Stimulated activated CD4-positive, alpha-beta T cell treated with anti-CD3 and anti-CD28 coated beads, Interleukin-1b, Interleukin-23, amount 100 ng/mL, for 48 hours (primary cell): ENCODE measurements at places on chromosomes 7 and 10.
A peak's percentile ranks its signal among the peaks of the same experiment; 100 is the strongest.

- DNase-seq: no peak
Observed at GRCh38 chr7:51970961-51971665, 654.5 kb upstream of the COBL start.

DNA sequence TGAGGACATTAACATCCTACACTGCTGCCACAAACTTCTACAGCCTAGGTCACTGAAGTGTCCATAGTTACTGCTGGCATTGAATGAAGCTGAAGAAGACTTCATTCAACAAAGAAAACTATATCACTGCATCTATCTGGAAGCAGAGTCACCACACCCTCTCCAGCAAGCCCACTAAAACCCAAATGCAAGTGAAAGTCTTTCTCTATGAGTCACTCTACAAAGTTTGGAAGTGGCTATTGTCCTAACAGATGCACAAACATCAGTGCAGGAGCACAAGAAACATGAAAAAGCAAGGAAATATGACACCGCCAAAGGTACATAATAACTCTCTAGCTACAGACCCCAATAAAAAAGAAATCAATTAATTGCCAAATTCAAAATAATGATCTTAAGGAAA is 43.5 kb upstream of the CAMK2B start:
- no peak for DNase-seq

GRCh38 chr7:103120362-103120761 is 28.5 kb downstream of the NAPEPLD start:
- DNase-seq: no peak

- no peak for DNase-seq
Observed at GRCh38 chr7:155369766-155370165, 72.1 kb downstream of the INSIG1 start.

DNA sequence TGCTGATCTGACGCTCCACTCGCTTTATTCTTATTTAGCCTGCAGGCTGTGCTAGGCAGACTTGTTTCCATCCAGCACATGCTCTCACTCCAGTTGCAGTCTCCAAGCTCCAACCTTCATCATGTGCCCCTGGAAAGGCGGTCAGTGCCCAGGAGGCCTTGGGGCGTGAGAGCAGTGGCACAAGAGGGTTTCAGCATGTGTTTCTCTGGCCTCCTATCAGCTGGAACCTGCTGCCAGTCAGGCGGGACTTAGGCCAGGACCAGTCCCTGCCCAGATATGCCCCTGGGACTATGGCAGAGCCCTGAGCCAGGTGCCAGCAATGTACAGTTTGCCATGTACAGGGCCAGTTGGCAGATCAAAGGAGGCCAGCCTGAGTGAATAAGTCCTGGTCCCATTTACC is 330.2 kb upstream of the FZD1 start:
- no peak for DNase-seq

- peak; percentile 20 for DNase-seq
Observed at GRCh38 chr10:3902054-3902808, 117.2 kb upstream of the KLF6 start.

- DNase-seq: no peak
Observed at GRCh38 chr10:68047122-68047521, 28.0 kb downstream of the HERC4 start.
